ENCODE measurements at places on chromosomes 3 and 15.

DNA sequence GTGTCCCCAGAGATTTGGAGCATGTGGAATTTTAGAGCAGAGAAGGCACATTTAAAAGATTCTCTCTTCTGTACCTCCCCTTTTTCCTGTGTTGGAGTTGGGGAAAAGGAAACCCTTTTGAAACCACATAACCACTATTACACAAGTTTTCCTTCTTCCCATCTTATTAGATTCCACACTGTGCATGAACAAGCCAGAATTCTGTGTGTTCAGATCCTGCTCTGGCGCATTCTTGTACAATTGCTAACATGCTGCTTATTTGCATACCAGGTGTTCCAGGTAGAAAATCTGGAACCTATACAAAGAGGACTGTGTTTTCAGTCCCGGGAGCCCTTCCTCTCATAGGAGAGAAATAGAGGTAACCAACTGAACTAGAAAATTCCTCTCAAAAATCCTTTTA, 2.6 kb upstream of the CIB2 start:
- no peak for DNase-seq

GRCh38 chr3:72093270-72093991, 308.5 kb upstream of the PROK2 start:
- DNase-seq: no peak

GRCh38 chr3:75737831-75738493, 47.4 kb downstream of the ZNF717 start:
- peak; percentile 35 for DNase-seq

- DNase-seq: no peak
These were observed 3.5 kb upstream of the PPIB start for GRCh38 chr15:64166102-64166890.

DNA sequence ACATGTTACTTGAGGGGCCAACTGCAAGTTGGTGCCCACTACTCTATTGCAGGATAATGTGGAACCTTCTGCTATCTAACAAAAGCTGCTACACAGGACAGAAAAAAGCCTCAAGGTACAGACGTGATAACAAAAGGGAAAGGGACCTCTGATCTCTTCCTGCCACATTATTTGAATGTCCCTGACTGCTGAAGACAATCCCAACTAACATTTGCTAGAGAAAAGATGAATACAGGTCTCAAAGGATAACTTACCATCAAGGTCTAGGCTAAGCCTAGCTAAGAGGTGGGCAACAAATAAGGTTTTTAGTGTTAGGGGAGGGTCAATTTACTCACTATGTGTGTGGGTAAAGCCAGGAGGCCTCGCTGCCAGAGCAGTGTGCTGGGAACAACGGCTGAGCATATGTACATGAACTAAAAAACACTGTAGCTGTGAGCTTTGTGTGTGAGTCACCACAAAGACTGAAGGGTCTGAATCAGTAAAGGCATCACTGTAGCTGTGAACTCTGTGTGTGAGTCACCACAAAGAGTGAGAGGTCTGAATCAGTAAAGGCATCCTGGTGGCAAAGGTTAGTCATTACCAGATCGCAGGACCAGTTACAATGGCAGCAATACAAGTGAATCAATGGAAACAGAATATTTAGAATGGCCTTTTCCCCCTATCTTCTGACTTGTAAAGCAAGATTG, 111.7 kb downstream of the LMLN start:
- peak; percentile 46 for DNase-seq
